ENCODE measurements at places on chromosomes 11 and 22.
A peak's percentile ranks its signal among the peaks of the same experiment; 100 is the strongest.

DNA sequence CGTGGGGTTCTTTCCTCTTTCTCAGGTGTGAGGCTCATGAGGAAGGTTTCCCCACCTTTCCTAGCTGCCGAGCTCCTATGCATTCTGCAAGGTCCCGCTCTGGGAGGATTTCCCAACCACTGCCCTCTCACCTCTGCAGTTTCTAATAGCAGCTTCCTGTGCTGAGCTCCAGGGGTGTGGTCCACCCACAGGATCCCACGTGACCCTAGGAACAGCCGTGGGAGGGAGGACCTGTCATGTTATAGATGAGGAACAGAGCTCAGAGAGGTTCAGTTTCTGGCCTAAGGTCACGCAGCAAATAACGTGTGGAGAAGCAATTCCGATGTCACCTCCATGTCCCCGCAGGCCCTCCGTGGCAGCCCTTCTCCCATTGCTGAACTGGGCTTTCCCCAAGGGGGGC lies 38.5 kb downstream of the FLRT1 start:
- DNase-seq = no peak

DNA sequence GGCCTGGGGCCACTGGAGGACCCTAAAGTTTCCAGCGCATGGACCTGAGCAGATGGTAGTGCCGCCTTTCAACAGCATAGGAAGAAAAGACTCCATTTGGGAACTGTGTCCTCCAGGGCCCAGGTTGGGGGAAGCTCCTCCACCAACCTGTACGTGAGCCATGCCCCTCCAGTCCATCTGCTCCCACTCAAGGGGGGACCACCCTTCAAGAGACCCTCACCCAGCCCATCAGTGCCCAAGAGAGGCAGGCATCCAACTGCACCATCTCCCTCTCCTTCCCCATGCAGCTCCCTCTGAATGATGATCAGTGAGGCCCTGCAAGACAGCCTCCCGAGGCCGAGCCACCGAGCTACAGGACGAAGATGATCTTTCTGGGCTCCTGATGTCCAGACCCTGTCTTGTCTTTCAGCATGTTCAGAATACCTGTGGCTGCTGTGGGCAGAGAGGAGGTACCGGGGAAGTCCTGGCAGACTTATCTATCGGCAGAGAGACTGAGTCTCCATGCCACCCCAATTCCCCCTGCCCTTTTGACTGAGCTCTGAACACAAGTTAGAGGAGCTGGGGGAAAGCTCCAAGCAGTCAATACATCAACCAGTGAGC lies 25.0 kb upstream of the JAM3 start:
- DNase-seq = no peak

GRCh38 chr22:36828815-36829214 lies 12.0 kb upstream of the PVALB start:
- no peak for DNase-seq

DNA sequence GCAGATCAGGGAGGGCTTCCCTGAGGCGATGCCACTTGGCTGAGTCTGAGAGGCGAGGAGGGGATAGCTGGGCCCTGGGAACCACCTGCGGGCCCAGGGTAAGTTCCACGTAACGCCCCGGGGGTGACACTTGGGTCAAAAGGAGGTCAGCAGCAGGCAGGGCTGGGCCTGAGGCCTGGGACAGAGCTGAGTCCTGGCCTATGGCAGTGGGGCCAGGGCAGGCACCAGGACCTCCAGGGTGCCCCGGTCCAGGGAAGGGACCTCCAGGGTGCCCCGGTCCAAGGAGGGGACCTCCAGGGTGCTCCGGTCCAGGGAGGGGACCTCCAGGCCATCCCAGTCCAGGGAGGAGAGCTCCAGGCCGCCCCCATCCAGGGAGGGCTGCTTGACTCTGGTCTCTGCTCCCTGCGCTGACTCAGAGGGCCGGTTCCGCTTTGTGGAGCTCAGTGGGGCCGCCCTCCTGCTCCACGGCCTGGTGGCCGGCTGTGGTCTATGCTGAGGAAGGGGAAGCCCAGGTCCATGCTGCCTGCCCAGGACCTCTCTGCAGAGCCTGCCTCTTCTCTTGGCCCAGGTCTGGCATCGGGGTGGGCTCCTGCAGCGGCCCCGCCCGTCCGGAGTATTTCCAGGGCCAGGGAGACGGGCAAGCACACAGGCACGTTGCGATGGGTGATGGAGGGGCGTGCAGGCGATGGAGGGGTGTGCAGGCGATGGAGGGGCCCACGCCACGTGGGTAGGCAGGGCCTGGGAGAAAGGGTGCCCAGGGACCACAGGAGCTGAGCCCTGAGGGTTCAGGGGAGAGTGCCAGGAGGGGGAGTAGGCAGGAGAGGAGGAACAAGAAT lies 19.5 kb upstream of the WNT7B start:
- DNase-seq = no peak

GRCh38 chr22:43439368-43440103 lies 27.7 kb downstream of the MPPED1 start:
- no peak for DNase-seq

DNA sequence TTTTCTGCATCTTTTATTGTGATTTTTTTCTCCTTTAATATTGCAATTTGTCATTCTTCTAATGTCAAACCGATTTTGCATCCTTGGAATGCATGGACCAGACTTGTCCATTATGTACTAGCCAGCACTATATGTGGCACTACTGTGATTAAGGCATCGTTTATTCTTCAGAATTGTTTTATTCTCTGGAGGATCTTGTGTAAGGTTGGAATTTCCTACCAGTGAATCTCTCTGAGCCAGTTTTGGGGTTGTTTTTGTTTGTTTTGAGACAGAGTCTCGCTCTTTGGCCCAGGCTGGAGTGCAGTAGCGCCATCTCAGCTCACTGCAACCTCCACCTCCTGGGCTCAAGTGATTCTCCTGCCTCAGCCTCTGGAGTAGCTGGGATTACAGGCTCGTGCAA lies 58.5 kb downstream of the IGLL5 start:
- DNase-seq = no peak

- no peak for DNase-seq
Measured at GRCh38 chr11:46327829-46328228, 19.4 kb upstream of the DGKZ start.

DNA sequence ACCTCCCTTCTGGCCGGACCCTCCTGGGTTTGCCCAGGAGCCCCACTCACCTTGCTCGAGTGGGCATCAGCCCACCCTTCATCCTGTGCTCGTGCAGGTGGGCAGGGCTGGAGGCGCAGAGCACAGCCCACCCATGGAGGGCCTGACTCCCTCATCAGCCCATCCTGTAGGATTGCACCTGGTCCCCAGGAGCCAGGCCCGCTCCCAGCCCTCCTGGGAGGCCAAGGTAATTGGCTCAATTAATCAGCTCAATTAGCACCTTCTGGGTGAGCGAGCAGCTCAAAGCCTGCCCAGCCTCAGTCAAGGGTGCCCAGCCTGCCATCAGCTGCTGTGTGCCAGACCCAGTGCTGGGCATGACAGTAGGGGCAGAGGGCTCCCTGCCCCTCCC lies 58.1 kb upstream of the NECTIN1 start:
- DNase-seq = no peak

GRCh38 chr22:33865248-33865647 lies 55.0 kb downstream of the LARGE1 start:
- DNase-seq = no peak

DNA sequence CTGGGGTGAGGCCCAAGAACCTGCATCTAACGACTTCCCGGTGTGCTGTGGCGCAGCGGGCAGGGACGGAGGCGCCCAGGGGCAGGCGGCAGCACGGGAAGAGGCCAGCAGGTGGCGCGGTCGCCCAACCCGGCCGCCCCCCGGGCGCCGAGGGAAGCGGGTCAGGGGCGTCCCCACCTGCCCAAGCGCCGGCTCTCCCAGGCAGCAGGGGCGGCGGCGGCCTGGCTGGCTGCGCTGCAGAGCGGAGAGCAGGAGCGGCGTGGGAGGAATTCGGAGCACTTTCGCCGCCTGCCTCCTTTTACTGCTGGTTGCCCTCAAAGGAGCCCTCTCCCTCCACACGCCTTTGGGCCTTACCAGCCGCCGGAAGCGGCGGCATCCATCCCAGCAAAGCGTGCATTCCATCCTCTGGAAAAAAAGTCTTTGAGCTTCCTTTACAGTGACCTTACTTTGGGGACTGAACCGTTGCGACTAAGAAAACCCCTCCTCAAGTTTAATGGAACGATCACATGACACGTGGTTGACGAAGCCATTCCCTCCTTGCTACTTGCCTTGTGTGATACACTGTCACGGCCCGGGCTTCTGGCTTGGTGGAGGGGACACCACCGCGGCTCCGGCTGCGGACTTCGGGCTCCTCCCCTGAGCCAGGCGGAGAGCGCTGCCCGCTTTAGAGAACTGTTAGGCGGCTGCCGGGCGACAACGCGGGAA lies 106.8 kb upstream of the CLMP start:
- peak; percentile 9 for DNase-seq

DNA sequence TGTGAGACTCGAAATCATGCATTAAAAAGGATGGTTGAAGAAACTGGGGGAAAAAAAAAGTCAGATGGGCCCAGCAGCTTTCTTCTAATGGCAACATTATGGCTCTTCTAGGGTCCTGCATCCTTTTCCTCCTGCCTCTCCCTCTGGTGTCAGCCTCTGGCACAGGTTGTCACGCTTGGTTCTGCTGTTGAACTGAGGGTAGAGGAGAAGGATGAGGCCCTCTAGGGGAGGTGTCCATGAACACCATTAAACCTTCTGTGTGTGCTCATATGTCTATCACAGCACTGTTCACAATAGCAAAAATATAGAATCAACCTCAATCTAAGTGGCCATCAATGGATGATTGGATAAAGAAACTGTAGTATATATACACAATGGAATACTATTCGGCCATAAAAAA lies 36.0 kb downstream of the BUD13 start:
- no peak for DNase-seq

DNA sequence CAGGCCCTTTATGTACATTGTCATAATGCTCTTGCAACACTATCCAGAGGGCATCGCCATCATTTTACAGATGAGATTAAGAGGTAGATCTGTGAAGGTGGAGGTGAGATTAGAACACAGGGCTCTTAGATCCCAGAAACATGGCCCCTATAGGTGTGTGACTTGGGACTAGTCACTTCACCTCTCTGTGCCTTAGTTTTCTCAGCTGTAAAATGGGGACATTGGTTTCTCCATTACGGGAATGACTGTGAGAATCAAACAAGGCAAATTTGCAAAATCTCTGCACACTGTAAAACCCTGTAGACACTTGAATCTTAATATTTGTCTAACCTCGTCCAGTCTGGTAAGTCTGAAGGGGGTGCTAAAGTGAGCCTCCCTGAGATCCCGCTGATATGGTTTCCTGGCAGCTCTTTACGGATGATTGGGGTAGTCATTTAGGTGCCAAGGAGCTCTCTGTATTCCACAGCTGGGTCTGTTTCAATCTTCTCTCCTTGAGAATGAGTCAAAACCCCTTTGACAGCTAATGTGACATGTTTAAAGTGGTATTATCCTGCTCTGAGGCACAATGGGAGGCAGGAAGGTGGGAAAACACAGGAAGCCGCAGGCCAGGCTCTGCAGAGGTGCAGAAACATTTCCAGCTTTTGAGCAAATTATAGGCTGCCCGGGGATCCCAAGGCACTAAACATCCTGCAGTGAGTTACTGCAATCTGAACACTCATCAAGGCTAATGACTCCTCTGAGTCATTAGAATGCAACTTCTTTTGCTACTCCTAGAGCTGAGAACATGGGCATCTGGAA lies 140.8 kb downstream of the CCDC81 start:
- DNase-seq = no peak

DNA sequence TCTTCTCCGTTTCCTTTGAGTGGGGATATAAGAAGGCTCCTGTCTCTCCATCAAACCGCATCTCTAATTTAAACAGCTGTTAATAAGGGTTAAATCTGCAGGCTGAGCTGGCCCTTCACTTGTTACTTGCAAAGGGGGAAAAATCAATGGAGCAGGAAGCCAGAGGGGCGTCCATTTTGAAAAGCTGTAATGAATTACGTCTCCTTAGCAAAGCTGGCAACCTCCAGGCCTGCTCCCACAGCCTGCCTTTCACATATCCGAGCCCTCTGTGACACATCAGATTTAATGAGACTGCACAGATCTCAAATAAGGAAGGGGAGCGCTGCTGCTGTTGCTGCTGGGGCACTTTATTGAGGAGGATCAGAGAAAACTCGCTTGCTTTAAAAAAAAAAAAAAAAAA lies 320.8 kb downstream of the BLID start:
- no peak for DNase-seq

GRCh38 chr11:8049084-8049483 lies 31.9 kb upstream of the TUB start:
- no peak for DNase-seq

DNA sequence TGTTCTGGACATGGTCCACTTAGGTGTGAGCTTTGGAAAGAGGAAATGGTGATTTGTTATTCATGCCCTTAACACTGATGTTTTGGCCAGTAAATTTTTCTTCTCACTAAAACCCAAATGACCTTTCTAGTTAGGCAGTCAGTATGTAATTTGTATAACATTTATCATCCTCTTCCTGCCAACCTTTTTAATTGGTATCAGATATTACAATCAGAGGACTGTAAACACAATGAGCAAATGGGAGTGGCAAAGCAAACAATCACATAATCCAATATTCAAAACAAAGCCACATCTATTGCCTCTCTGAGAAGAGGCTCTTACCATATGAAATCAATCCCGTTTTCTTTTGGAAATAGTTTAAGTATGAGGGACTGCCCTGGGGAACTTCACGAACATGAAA lies 49.1 kb downstream of the BBOX1 start:
- no peak for DNase-seq

GRCh38 chr11:64787526-64788320 lies 9.4 kb upstream of the SF1 start:
- DNase-seq = no peak

DNA sequence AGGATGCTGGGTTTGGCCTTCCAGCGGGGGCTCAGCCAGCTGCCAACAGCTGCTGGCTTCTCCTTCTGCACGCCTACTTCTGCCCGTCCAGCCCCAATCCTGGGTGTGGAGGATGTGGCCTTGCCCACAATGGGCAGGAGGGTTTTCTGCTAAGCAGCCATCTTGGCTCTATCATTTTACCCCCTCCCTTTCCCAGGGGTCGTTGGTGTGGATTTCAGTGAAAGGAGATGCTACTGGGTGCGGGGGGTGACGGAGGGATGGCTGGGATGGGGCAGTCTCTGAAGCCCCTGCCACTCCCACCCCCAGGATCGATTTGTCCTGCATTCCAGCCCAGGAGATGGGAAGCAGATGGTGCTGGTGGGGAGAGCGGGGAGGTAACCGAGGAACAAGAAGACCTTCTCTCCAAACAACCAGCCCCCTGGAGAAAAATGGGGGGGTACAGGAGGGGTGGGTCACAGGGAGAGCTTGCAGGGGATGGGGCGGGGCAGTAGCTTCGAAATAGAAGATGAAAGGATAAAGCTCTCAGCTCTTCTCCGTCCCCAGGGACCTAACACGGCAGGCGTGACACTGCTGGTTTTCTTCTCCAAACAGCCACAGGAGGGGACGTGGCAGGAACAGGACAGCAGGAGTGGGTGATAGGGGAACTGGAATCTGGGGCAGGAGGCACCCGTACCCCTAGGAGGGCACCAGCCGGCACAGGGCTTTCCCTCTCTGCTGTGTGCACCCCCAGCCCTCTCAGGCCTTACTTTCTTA lies 68.9 kb downstream of the NECTIN1 start:
- no peak for DNase-seq

- DNase-seq = no peak
Measured at GRCh38 chr11:13841393-13841792, 121.1 kb upstream of the SPON1 start.

GRCh38 chr11:80165744-80166143 lies 724.9 kb upstream of the TENM4 start:
- DNase-seq = no peak

Data from activated CD8-positive, alpha-beta memory T cell treated with anti-CD3 and anti-CD28 coated beads for 1 hour (primary cell).